ENCODE measurements at places on chromosomes 1 and 21. TPM values are rescaled to one million over a fixed set of nuclear protein-coding genes. Genes with fewer than 3 reads are reported as not detected.
A peak's percentile ranks its signal among the peaks of the same experiment; 100 is the strongest.

DNA sequence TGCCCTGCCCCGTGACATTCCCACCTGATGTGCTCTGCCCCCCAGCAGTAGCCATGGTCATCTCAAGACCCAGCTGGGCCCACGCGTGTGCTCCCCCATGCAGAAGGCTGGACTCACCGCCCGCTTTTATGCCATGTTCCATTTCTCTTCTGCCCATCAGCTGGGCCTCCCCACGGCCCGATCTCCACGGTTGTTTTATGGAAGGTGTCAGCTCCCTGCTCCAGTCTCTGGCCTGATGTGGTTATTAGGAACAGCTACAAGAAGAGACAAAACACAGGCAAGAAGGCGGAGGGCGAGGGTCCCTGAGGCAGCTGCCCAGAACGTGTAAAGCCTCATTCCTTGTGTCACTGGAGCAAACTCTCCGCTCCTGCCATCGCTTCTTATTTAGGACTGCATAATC, 50.2 kb upstream of the DISP3 start:
- no peak for DNase-seq

TSPAN1 gene
- 0.34 TPM for total RNA-seq

- no peak for DNase-seq
Observed at GRCh38 chr1:240843798-240844197, 231.8 kb upstream of the GREM2 start.

DNA sequence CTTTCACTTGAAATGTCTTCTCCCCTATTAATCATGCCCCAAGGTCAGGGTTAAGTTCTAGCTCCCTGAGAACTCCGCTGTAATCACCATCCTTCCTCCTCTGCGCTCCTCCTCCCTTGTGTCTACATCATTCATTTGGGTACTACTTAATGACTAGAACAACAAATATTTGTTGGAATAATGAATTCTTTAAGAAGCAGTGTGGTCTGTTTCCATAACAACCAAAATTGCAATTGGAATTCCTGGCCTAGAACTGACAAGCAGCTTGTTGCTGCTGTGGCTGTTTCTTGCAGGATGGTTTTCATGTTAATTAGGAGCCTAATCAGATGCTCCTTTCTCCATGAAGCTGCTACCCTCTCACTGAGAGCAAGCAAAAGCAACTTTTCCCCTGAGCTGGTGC, 192.5 kb downstream of the ZZZ3 start:
- DNase-seq, result no peak

DNA sequence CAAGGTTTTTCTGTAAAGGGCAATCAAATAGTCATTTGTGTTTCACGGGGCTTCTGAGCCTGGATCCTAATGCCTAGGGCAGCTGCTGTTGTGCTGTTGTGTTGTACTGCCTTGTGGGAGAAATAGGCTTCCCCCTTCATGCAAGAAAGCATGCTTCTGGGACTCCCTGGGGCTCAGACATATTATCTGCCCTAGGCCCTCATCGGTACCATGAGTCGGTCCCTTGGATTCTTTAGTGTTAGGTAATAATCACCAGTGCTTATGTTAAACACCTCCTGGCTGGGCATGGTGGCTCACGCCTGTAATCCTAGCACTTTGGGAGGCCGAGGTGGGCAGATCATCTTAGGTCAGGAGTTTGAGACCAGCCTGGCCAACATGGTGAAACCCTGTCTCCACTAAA, 245.9 kb downstream of the TNR start:
- DNase-seq, result no peak

DNA sequence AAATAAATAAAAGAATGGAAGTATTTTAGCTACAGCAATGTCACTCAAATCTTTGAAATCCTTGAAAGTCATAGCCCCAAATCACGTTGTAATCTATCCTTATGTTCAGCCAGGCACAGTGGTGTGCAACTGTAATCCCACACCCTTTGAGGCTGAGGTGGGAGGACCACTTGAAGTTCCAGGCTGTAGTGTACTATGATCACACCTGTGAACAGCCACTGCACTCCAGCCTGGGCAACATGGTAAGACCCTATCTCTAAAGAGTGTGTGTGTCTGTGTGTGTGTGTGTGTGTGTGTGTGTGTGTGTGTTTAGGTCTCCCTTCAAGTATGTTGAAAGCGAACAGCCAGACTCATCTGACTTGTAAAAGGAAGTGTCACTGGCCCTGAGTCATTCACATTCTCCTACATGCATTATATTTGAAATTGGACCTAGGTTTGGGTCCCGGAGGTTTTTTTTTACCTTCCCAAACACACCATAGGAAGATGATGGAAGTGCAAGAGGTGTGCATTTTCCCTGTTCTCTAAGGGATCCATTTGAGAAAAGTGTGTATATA, 50.1 kb downstream of the ZNF281 start:
- no peak for DNase-seq

PRRX1 gene
- not detected for total RNA-seq

DNA sequence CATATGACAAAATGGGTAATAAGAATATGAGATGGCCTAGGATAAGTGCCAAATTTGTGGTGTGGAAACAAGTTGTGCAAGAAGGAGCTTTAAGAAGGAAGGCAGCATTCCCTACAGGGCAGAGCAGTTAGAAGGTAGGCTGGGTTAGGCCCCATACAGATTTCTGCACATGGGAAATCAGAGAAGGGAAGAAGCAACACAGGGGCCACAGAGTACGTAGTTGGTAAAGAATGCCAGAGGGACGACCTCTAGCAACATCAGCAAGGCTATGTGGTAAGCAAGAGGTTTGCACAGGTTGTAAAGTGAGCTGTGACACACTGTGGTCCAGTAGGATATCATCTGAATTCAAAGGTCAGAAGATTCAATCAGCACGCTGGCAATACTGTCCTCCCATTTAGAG, 765.6 kb upstream of the B3GALT2 start:
- no peak for DNase-seq

DNA sequence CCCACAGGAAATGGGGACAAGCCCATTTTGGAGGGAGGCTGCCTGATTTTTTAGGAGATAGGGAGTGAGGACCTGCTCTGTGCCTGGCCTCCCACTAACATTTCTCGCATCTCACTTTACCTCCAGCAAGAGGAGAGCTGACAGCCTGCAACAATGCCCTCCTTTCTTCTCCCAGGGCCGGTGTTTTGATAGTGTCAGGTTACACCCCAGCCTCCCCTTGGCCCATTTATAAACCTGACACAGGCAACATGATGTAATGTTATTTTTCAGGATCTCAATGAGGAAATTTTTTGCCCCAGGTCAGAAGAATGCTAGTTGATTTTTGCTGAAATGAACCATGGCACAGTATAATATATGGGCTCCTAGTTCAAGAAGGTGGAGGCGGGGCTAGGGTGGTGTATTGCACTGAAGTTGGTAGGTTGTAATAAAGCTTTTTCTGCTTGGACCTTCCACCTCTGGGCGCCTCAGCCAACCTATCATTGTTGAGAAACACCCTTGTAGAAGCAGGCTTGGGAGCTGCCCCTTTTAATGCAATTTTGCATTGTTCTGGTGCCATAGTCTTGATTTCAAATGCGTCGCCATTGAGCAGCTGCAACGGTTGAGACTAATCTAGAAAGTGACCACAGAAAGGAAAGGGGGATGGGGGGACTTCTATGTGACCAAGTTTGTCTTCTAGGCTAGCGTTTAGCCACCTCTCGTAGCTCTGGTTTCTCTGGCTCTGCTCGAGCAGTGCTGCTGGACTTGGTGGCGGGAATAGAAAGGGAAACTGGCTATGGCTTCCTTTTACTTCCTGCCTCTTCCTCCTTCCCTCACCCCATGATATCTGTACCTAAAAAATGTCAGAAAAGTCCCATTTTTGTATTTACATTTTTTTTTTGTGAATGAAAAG, 53.0 kb downstream of the PBX1 start:
- DNase-seq, result no peak

- DNase-seq, result no peak
Observed at GRCh38 chr1:117852853-117853553, 76.4 kb downstream of the GDAP2 start.

PSRC1 gene
- 18.3 TPM for total RNA-seq

DNA sequence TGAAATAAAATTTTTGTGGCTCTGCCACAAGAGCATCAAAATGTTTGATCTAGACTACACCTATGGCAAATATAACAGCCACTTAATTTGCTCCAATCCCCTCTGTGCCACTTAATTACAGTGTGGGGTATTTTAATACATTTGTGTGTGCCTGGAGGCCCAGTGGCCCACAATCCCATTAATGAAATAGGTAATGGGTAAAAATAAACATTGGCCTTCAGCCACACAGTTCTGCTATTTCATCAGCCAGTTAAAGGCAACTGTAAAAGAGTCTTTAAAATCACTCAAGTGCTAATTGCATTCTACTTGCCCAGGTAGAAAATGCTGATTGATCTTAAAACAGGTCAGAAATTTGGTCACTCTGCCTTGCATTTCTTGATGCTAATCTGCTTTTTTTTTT, 151.6 kb upstream of the UBE2U start:
- no peak for DNase-seq

- no peak for DNase-seq
Observed at GRCh38 chr1:205593532-205593931, 38.3 kb downstream of the ELK4 start.

ZBTB8A gene
- 0.56 TPM for total RNA-seq

DNA sequence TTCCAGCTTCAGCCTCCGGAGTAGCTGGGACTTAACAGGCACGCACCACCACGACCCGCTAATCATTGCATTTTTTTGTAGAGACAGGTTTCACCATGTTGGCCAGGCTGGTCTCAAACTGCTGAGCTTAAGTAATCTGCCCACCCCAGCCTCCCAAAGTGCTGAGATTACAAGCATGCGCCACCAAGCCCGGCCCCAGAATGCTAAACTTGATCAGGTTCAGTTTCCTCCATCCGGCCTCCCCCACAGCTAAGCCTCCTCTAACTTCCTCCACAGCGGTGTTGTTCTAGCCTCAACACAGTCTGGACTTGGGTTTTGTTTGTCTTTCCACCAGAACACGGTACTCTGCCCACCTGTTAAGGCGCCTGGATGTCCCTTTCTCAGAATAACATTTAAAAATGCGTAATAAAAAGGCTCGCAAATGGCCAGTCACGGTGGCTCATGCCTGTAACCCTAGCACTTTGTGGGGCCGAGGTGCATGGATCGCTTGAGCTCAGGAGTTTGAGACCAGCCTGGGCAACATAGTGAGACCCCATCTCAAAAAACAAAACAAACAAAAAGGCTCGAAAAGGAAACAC, 2.4 kb downstream of the PARP1 start:
- DNase-seq, result peak; percentile 12

DNA sequence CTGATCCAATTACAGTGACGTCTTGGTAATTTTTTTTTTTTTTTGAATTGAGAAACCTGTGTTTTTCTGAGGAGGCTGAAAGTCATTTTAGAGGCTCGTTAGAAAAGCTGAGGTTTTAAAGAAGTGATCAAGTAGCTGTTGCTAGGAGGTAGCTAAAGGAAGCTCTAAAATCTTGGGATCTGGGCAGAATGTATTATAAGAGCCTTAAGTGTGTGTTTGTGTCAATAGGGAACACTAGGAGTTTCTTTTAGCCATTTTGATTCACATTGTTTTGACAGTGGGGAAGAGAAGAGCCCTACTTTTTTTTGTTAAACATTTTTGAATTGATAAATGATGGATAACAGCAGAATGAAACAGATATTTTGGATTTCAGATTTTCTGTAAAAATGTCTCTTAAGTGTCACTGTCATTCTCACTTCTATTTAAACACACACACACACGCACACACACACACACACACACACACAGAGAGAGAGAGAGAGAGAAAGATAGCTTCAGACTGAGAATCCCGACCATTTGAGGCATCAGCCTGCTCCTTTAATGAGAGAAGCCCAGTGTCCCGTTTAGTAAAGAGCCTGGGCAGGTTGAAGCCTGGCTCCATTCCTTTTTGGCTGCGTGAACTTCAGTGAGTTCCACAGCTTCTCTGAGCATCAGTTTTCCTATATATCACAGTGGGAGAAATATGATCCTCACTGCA, 79.1 kb upstream of the GPR88 start:
- no peak for DNase-seq

GRCh38 chr1:906600-907420, 16.9 kb upstream of the SAMD11 start:
- DNase-seq, result peak; percentile 36

DNA sequence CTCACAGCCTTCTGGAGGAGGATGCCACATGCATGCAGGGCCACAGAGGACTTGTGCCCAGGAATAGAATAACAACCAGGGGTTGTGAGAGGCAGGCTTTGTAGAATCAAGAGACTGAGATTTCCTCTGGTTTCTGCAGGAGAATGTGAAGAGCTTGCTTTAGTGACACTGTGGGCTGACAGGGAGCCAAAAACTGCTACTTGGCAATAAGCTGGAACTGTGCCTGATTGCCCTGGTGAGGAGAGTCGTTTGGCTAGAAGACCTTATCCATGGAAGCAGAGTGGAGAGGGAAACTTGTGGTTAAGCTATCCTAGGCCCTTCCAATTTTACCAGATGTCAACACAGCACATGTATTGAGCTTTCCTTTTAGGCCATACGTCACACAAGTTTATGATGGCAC, 902.1 kb downstream of the MRPL39 start:
- DNase-seq, result no peak

DNA sequence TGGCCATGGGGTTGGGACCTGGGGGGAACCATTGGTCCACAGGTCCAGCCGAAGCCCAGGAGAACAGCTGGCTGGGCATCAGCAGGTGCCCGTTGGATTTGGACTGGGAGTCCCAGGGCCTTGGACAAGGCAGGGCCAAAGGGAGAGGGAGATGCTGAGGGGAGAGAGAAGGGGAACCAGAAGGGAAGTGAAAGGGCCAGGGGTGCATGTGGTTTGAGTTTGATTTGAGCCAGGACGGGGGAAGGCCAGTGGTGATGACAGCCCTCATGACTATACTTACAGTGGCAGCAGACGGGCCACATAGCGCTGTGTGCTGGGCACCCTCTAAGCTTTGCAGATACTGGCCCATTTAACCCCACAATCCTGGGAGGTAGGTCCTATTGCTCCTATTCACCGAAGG, 18.8 kb downstream of the AGRN start:
- DNase-seq, result no peak

DNA sequence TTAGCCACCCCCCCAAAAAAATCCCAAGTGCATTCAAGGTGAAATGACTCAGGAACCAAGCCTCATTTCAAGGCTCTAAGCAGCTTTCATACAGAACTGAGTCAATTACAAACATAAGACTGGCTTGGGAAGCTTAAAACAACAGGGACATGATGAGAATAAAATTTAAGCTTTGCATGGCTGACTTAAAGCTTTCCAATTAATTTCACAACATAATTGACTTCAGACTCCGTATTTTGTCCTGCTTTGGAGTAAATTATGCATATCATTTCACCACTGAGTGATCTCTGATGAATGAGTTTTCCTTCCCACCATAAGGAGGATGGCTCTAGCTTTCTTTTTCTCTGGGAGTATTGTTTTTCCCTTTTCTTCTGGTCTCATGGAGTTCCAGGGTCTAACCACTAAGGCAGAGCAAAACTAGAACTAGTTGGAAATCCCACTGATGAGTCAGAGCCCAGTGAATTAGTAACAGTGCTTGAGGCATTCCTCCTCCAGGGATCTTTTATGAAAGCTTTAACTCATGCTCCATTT, 72.8 kb downstream of the XCL2 start:
- DNase-seq, result no peak

DNA sequence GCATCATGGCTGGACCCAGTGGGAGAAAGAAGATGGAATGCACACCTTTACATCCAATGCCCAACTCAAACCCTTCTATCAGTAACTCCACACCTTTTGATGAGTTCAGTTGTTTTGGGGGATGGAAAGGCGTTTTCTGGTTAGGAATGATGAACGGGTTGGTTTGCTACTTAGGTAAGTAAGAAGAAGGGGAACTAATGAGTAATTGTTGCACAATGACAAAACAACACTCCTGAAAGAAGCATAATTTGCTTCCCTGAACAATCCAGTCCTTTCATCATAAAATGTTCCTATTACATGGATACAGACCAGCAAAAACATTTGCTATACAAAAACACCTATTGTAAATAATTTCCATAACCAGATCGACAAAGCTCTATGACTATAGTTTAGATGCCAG, 35.9 kb upstream of the NFIA start:
- no peak for DNase-seq

TRIM17 gene
- total RNA-seq, result 6.2 TPM
